ENCODE measurements at places on chromosomes 3 and 15.
A peak's percentile ranks its signal among the peaks of the same experiment; 100 is the strongest.

- no peak for DNase-seq
Observed at GRCh38 chr3:67804578-67804977, 150.2 kb upstream of the SUCLG2 start.

- DNase-seq, result no peak
Observed at GRCh38 chr3:142355692-142356091, 92.1 kb downstream of the XRN1 start.

DNA sequence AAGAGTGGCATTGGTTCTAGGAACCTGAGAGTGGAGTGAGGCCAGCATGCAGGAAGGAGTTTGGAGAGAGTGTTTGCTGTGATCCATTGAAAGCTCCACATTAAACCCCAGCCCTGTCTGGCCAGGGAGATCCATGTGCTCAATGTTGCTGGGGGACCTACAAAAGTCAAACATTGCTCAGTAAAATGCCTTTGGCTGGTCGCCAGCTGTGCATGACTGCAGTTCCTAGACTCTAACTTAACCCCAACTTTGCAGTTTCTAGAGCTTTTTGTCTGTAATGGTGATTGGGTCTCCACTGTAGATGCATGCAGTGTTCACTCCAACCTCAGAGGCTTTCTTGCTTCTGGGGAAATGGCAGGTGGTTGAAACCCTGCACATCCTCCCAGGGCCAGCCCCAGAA lies 99.7 kb upstream of the ABHD17C start:
- no peak for DNase-seq

GRCh38 chr3:123774474-123774873 lies 109.7 kb downstream of the MYLK start:
- no peak for DNase-seq

- DNase-seq, result peak; percentile 78
Observed at GRCh38 chr15:85002517-85002916, 20.9 kb downstream of the PDE8A start.

Data from NCI-H226 (cell line).